ENCODE measurements at places on chromosomes 1 and 21. TPM values are rescaled to one million over a fixed set of nuclear protein-coding genes. Genes with fewer than 3 reads are reported as not detected.

- DNase-seq = no peak
These were observed 349.6 kb downstream of the SMYD3 start for GRCh38 chr1:246157516-246157915.

DNA sequence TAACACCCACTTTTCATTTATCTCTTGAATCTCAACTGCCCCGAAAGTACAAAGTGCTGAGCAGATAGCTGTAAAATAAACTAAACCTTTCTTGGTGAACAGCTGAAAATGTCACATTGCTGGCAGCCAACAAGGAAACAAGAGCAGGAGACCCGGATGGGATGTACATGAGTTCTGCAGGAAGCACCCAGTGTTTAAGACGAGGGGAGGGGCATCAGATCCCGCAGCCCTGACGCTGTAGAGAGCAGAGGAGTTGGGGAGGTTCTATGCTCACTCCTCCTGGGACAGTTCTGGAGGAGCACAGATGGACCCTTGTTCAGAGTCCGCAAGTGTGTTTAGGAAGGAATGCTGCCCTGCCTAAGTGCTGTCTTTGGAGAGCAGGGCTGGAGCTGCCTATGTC, 32.0 kb upstream of the EPHA8 start:
- DNase-seq = no peak

GRCh38 chr1:64941461-64942117, 24.8 kb downstream of the JAK1 start:
- no peak for DNase-seq

DNA sequence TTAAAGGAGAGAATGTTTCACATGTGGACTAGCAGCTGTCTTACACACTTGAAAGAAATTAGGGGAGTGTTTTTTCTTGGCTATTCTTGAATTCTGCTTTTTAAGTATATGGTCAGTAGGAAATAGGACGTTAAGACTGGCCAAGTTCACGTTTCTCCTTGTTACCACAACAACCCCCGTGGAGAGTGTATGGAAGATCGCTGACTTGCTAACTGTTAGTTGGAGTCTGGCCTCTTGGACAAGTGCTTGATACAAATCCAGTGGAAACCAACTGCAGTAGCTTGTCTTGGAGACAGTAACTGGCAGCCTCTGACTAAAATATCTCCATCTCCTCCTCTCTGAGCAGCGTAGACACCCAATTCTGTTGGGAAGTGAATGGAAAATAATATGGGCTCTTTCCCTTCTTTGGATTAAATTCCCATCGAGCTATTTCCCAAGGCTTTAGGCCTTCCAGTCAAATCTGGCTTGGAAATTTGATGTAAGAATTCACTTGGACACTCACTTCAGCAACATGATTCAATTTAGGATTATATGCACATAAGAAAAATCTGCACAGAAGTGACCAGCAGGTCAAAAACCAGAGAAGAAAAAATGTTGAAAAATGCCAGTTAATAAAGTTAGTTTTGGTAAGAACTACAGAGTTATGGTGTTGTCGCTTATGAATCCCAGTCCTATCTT, 3.6 kb upstream of the NFIA start:
- no peak for DNase-seq

DNA sequence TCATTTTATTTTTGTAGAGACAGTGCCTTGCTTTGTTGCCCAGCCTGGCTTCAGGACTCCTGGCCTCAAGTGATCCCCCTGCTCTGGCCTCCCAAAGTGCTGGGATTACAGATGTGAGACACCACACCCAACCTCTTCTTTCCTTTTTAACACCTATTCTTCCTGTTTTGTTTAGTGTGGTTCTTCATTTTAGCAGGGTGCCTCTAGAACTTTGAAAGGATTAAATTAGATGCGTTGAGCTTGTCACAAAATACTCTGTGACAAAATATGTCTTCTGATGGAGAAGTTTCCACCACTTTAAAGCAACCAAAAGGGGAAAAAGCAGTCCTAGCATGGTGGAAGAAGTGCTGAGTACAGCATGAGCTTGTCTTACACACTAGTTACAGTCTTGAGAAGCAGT, 42.0 kb downstream of the CDC14A start:
- no peak for DNase-seq

- DNase-seq = no peak
These were observed 241.8 kb downstream of the GPR52 start for GRCh38 chr1:174689524-174689923.

DNA sequence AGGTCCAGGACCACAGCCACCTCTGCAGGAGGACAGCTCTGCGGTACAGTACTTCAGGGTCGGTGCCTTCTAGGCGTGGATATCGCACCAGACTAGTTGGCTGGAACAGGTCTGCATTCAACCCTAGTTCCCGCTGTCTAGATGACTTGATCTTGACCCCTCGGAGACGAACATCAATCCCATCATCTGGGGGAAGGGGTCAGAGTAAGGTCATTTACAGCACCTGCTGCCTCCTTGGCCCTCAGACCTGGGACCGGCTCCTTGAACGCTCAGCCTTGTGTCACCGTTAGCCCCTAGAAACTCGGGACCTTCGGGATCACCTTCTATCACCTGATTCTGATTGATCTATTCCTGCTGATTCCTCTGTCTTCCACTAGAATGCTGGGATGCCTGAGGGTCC, 2.6 kb downstream of the HECTD3 start:
- DNase-seq = no peak

DNA sequence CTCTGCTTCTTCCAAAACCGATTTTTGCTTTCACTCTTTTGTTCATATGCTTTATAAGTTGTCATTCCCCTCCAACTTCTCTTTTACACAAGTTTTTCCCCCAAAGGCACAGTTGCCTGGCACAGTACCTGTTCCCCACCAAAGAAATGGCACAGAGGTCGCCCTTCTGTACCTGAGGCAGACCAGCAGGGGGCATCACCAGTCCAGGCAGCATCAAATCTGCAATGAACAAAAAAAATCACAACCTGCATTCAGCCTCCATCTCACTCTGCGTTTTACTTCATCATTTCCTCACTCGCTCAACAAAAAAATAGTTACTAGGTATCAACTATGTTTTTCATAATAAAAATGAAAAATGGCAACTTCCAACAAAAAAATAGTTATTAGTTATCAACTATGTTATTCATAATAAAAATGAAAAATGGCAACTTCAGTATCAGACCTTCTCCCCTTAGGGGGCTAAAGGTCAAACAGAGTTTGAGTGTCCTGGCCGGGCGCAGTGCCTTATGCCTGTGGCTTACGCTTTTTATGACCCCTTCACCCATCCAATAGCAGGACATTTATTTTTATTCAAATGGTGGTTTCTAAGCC, 4.1 kb downstream of the EIF2D start:
- DNase-seq = peak; percentile 48

- no peak for DNase-seq
These were observed 265.2 kb upstream of the VAMP3 start for GRCh38 chr1:7505771-7506453.

- DNase-seq = no peak
These were observed 50.3 kb downstream of the SYT2 start for GRCh38 chr1:202659974-202660373.

DNA sequence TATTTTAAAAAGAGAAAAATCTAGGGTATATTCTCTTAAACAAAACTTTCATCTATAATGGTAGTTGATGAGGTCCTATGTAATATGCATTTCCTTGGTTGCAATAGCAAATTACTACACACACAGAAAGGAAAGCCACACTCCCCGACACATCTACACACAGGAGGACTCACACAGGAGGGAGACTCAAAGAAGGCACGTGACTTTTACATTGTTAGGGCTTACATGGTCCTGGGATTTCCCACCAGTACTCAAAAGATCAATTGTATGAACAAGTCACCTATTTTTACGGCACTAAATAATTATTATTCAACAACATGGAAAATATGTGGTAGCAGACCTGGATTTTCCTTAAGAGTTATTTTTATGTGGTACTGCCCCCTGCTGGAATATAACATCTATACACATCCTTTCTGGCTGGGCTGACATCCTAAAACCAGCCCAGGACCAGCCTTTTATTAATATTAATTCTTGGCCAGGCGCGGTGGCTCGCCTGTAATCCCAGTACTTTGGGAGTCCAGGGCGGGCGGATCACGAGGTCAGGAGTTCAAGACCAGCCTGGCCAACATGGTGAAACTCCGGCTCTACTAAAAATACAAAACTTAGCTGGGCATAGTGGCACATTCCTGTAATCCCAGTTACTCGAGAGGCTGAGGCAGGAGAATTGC, 33.9 kb upstream of the LGALS8 start:
- DNase-seq = peak; percentile 68

DNA sequence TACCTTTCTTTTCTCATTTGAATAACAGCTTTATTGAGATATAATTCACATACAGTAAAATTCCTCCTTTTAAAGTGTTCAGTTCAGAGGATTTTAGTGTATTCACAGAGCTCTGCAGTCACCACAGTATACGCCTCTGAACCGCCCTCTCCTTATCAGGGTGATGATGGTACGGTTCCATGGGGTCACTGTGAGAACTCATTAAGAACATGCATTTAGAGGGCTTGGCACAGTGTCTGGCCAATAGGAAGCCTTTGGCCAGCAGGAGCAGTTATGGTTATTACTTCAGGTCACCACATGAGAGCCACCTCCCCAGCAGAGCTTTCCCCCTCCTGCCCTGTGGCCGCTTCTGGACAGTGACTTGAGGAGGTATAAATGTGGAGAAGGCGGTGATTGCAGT, 27.3 kb downstream of the KCNQ4 start:
- no peak for DNase-seq

DNA sequence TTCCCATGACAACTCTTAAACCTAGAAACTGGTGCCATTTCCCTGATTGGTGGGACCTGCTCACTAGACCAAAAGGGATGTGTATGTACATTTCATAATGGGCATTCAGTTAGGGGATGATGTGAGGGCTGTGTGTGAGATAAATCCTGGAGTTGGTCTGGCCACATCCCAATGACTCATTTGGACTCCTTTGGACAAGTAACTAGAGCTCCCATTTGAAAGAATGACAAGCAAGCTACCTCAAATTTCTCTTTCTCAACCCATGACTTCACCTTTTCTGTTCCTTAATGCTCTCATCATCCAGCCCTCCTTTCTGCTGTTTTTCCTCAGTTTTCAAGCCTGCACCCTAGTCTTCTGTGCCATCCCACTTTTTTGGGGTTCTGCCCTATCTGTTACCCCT, 27.9 kb downstream of the EBNA1BP2 start:
- DNase-seq = peak; percentile 92

- no peak for DNase-seq
These were observed 151.9 kb upstream of the CTTNBP2NL start for GRCh38 chr1:112244131-112244530.

DNA sequence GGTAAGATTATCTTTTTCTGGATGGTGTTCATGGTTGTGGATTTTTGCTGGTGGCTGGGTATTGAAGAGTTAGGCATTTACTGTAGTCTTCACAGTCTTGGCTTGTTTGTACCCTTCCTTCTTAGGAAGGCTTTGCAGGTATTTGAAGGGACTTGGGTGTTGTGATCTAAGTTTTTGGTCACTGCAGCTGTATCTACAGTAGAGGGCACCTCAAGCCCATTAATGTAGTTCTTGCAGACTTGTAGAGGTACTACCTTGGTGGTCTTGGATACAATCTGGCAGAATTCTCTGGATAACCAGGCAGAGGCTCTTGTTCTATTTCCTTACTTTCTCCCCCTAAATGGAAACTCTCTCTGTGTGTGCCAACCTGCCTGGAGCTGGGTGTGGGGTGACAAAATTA, 155.8 kb upstream of the BRINP3 start:
- peak; percentile 2 for DNase-seq

DNA sequence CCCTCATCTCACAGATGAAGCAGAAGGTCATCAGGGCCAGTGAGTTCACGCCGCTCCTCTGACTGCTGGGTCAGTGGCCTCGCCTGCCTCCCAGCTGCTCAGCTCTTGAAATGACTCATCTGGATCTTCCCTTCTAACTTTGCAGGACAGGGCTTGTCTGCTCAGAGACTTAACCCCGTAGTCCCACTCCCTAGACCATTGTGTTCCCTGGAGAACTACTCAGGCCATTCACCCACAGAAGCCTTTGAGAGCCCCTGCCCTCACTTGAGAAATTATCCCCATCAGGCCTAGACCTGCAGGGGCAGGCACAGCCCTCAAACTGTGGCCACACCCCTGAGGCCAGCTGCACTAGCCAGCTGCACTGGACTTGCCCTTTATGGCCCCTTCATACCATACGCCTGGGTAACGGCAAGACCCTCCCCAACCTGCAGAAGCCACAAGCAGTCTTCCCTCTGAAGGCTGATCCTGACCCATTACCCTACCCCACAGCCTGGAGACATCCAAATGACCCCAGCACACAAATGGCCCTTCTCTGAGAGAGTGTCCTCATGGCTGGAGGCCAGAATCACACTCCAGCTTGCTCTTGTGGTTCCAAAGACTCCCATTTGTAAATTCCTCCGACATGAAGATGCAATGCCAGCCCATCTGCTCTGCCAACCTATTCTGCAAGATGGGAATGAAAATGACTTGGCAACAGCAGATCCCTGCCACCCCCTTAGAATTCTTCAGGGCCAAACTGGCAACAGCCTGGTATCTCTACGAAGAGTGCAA, 33.2 kb downstream of the RCSD1 start:
- DNase-seq = peak; percentile 52

GRCh38 chr1:54995835-54996234, 2.9 kb upstream of the BSND start:
- no peak for DNase-seq

DNA sequence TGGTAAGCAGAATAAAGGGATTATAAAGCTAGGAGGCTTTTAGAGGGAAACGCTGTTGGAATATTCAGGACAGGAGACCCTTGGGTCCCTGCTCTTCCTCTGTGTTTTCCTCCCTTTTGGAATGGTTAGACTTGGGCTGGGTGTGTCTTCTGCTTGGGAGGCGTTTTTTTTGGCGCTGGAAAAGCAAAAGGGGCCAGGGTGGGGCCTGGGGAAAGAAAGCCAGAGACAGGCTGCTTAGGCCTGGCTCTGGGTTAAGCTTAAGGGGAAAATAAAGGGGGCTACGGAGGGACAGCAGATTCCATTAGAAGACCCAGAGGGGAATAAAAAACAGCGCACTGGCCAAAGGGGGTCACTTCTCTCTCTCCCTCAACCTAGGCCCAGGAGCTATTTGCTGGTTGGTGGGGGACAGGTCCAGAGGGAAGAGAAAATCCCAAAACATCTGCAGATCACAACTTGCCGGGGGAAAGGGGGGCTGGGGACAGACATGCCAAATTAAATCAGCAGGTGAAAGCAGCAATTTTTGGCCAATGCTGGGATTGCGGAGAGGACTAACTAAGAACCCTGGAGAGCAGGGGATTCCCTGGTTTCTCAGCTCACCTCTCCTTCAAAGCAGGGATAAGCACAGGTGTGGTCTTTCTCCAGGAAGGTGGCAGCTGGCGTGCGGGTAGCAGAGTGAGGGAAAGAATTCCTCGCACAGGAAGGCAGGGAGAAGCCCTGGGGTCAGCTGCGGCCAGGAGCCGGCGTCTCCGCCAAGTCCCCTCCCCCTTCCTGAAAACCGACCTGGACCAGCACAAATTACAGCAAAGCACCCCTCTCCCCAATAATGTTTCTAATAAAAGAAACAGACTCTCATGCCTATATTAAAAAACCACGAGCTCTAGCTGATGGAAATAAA, 82.2 kb upstream of the AK4 start:
- peak; percentile 8 for DNase-seq

- no peak for DNase-seq
These were observed 60.4 kb downstream of the CAPN2 start for GRCh38 chr1:223772771-223773160.

The ACTA1 gene
- not detected for total RNA-seq

The BRDT gene
- not detected for total RNA-seq

The AVPR1B gene
- not detected for total RNA-seq

The TRNP1 gene
- 15.2 TPM for total RNA-seq

The C4BPA gene
- not detected for total RNA-seq

The PLA2G2D gene
- not detected for total RNA-seq

The LCE6A gene
- not detected for total RNA-seq

The KPRP gene
- not detected for total RNA-seq

The ST6GALNAC3 gene
- 0.03 TPM for total RNA-seq
